Activated T-cell treated with anti-CD3 and anti-CD28 coated beads, Interleukin-2, amount 50 U/mL, for 1 hour (primary cell): ENCODE measurements at places on chromosomes 3 and 15.

- DNase-seq = no peak
These were observed 46.3 kb upstream of the FLNB start for GRCh38 chr3:57961828-57962447.

DNA sequence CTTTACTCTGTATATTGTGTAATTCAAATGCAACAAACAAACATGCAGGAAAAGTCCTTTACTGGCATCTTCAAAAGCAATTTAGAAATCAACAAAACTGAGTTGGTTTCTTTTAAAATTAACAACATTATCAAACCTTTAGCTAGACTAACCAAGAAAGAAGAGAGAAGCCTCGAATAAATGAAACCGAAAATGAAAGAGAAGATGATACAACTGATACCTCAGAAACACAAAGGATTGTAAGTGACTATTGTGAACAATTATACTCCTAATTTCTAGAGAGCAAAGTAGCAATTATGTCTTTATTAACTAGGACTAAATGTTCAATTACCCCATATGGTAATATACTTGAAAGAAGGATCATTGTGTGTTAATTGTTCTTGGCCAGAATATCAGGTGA lies 49.2 kb upstream of the P3H2 start:
- DNase-seq = no peak

DNA sequence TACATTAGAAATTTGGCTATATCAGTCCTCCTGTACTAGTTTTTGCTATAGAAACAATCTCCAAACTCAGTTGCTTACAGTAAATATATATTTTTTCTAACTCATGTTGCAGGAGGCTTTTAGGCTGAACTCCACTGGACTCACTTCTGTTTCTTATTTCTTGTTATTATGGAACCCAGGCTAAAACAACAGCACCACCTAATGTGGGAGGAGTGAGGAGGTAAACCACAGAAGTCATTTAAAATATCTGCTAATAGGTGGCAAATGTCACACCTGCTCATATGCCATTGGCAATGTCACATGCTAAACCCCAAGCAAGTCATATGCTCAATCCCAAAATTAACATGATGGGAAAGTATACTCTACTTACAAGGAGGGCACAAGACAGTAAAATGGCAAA lies 462.2 kb downstream of the PLOD2 start:
- DNase-seq = no peak

GRCh38 chr3:149393345-149394160 lies 16.1 kb upstream of the TM4SF1 start:
- no peak for DNase-seq

- DNase-seq = no peak
These were observed 70.5 kb upstream of the ITGA11 start for GRCh38 chr15:68502398-68502901.

DNA sequence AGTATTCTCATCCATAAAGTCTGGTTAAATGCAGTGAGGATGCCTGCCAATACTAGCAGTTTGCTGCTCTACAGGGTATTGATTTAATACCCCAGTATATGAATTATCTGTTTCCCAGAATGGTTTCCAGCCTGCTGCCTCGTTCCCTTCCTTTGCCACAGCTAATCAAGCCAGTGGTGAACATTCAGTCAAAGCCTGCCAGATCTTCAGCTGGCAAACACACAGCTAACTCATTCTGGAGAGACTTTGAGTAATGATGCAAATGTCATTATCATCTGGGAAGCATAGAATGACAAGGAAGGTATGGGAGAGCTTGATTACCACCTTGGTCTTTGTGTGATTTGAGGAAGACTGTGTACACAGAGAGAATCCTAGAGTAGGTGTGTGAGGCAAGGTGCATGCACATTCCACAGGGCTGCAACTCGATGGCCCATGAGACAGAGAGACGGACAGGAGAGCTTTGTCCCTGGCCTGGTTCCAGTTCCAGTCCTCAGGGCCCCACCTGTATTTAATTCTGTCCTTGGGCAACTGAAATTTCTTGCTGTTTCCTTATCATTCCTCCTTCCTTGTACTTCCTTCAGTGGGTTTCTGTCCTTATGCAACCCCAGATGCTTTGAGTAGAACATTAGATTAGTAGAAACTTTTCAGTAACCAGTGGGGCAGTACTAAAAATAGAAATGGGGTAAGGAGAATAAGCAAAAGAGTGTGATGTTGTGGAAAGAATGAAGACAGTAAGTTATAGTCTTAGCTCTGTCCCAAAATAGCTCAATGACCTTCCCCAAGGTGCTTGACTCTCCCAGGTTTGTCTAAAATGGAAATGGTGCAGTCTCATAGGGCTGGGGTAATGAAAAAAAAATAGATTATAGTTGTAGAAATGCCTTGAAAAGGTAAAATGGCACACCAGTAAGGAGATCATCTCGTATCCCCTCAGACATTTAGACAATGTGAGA lies 72.5 kb downstream of the MITF start:
- DNase-seq = no peak

DNA sequence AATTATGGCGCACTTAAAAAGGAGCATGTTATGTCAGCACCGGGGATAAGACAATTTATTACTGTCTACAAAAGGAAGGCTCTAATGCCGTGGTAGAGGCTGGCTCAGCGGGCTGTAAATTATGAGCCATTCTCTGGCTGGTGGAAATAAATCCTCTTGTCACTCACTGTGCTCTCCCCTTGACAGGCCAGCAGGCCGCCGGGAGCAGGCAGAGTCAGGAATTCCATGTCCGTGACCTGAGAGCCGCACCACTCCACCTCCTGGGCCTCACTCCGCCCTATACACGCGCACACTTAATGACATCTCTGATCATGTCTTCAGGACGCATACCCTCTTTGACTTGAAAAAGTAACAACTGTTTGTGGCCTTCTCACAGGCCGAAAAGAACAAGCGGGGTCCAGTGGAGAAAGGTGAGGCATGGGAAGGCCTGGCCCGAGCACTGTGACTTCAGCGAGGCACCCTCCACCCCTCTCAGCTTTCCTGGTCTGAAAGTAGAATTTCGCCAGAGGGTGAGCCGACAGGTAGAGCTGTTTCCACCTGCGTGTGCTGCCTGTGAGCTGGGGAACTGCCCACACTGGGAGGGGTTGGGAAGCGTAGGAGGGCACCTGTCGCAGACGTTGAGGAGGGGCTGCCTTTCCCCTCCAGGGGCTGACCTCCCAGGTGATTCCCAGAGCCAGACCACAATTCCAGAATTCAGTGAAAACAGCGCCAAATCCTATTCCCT lies 13.2 kb upstream of the PCSK6 start:
- no peak for DNase-seq

DNA sequence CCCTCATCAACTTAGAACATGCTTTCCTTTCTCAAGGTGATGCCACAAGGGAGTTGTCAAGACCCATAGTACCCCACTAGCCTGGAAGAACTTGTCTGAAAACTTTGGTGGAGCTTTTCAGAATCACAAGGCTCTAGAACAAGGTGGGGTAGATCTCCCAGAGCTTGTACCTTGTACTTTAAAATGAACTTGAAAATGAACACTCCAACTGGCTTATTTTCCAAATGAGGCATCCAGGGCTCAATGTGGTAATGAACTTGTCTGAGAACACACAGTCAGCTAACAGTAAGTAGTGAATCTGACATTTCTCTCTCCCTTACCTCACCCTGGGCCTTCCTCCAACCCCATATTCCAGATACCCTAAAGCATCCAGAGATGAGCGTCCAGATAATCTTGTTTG lies 81.8 kb upstream of the THBS1 start:
- no peak for DNase-seq

DNA sequence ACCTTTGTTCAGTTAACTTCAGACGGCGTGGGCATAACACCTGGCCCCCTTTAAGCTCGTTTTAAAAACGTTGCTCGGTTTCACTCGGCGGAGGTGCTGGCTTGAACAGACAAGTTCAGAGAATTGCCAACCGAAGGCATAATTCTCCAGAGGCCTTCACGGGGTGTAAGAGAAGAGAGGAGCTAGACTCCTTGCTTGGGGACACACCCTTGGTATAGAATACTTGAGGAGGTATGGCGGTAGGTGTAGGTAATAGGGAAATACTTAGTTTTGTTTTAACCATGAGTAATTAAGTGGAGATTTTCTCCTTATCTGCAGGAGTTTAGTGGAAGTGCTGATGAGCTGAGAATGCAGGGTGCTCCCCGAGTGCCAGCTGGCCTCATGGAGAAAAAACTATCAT lies 921 bp downstream of the FBXL2 start:
- no peak for DNase-seq

- DNase-seq = no peak
These were observed 54.7 kb upstream of the C2CD4B start for GRCh38 chr15:62219799-62220198.

GRCh38 chr3:78726545-78726944 lies 1041.3 kb downstream of the ROBO1 start:
- no peak for DNase-seq

DNA sequence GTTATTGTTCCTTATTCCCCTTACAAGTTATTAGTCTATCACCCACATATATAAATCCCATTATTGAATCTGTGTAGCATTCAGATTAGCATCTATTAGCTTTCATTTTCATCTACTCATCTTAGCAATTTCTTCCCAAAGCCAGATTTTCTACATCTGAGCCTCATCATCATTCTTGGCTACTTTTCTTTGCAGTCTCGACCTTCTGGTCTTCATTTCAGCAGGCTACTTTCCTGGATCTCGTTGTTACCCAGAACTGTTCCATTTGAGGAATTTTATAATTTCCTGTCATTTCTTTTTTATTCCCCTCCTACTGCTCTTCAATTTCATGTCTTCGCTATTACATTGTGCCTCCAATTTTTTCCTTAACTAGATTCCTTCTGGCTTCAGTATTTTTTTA lies 51.8 kb downstream of the SPRED1 start:
- DNase-seq = no peak

- DNase-seq = no peak
These were observed 179.3 kb downstream of the FRMD5 start for GRCh38 chr15:44015545-44016305.

GRCh38 chr3:28576614-28577200 lies 228.1 kb upstream of the AZI2 start:
- DNase-seq = no peak

GRCh38 chr3:136620436-136620835 lies 131.7 kb downstream of the STAG1 start:
- no peak for DNase-seq

- DNase-seq = no peak
These were observed 22.6 kb downstream of the MEIS2 start for GRCh38 chr15:37077623-37078351.

- no peak for DNase-seq
These were observed 158.2 kb upstream of the ABI3BP start for GRCh38 chr3:101151286-101151913.

GRCh38 chr3:75136100-75136897 lies 521.8 kb upstream of the CNTN3 start:
- DNase-seq = no peak

DNA sequence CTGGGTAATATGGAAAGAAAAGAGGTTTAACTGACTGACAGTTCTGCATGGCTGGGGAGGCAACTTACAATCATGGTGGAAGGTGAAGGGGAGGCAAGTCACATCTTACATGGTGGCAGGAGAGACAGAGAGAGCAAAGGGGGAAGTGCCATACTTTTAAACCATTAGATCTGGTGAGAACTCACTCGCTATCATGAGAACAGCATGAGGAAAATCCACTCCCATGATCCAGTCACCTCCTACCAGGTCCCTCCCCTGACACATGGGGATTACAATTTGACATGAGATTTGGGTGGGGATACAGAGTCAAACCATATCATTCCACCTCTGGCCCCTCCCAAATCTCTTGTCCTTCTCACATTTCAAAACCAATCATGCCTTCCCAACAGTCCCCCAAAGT lies 16.0 kb upstream of the ACOX2 start:
- no peak for DNase-seq

GRCh38 chr3:52468336-52468735 lies 12.9 kb downstream of the NISCH start:
- DNase-seq = no peak

GRCh38 chr15:59847968-59848367 lies 156.1 kb upstream of the FOXB1 start:
- DNase-seq = no peak

GRCh38 chr15:67127965-67128364 lies 62.6 kb downstream of the SMAD3 start:
- no peak for DNase-seq

- DNase-seq = no peak
These were observed 65.1 kb downstream of the GLCE start for GRCh38 chr15:69225355-69226022.

DNA sequence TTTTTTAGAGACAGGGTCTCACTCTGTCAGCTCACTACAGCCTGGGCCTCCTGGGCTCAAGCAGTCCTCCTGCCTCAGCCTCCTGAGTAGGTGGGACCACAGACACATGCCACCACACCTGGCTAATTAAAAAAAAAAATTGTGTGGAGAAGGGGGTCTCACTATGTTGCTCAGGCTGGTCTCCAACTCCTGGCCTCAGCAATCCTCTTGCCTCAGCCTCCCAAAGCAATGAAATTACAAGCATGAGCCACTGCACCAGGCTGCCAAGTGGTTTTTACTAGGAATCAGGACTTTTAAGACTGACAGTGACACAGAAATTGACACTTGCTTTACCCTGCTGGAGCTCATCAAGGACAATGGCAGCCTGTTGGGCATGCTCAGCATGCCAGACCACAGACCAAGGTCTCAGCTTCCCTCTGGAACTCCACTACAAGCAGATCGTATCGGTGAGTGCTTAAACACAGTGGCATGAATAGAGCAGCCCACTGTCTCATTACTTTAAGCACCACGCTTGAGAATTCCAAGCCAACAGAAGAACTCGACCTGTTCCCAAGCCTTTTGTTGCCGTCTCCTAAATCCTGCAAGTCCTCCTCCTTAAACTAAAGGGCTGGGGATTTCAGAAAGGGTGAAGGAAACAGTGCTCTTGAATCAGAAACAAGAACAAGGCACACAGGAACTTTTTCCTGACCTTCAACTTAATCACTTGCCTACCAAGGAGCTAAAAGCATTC lies 41.4 kb downstream of the EOMES start:
- DNase-seq = no peak

GRCh38 chr3:14691719-14692118 lies 16.8 kb downstream of the C3orf20 start:
- DNase-seq = no peak

DNA sequence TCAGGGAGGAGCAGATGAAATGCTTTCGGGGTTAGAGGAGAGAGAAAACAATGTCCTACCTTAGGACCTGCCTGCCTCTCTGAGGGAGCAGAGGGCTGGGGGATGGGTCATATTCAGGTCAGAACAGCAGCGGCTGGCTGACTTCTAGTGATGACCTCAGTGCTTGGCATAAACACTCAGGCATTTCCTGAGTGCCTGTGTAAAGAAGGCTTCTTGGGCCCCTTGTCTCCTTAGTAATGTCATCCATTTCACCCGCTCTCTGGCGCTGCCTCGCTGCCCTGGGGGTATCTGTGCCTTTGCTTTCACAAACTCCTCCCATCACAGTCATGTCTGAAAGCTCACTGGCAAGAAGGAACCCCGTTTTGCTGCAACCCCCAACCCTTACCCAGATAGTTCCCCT lies 82.9 kb upstream of the GSK3B start:
- no peak for DNase-seq

- no peak for DNase-seq
These were observed 10.7 kb upstream of the ZXDC start for GRCh38 chr3:126486360-126486847.

- DNase-seq = no peak
These were observed 258.3 kb downstream of the RYR3 start for GRCh38 chr15:33569036-33569435.

- DNase-seq = no peak
These were observed 638.2 kb upstream of the NAALADL2 start for GRCh38 chr3:174220775-174221554.

- DNase-seq = no peak
These were observed 340 bp downstream of the TMEM44 start for GRCh38 chr3:194632809-194633348.
